Activated CD4-positive, alpha-beta T cell treated with anti-CD3 and anti-CD28 coated beads, Interleukin-2, amount 10 ng/mL, durations not matched to agents 7 days and 5 days (primary cell): ENCODE measurements at places on chromosomes 5 and 9.

DNA sequence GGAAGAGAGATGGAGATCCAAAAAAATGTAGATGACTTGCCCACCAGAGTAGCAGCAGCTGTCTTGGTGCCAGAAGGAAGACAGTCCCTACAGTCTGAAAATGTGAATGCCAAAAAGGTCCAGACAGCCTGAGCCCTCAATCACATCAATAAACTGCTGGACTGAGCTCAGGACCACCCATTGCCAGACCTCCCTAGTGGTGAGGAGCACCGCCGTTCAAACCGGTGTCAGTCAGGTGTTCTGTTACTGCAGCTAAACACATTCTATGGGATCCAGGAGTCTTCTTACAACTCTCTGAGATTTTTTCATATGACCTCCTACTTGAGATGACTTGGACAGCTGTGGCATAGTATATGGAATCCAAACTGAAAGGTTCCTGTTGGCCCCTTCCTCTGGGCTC is 32.0 kb upstream of the OTP start:
- no peak for DNase-seq

- no peak for DNase-seq
Observed at GRCh38 chr9:70293214-70293613, 34.4 kb downstream of the SMC5 start.

DNA sequence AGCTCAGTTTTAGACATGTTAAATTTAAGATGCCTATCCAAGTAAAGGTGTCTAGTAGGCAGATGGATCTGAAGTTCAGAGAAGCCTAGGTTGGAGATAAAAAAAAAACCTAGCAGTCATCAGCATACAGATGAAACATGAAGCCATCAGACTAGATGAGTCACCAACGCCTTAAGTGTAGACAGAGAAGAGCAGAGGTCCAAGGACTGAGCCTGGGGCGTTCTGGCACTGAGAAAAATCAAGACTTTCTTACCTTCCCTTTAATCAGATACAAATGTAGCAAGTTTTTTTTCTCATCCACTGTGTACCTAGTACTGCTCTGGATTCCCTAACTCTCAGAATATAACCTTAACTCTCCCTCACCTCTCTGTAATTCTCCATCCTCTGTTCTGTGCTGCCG is 97.3 kb downstream of the SIL1 start:
- DNase-seq = no peak

DNA sequence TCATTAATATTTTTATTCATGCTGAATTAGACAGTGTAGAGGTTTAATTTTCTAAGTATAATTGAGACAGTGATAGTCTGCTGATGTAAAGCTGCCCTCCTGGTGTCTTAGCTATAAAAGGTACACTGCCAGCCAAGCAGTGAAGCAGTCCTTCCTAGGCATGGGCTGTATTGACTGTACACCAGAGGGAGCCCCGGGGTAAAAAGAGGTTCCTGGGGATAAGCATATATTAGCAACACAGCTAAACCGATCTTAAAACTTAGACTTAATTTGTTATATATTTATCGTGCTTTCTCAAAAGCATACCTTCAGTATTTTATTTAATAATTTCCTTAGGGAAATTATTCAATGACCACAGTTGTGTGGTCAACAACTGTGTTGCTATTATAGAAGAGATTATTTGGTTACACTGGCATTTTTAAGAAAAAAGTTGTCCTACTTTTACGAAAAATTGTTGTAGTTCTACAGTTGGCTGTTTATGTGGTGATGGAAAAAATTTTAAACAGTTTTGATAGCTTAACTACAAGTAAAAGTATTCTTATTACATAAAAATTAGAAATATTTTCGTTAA is 68.8 kb downstream of the ELL2 start:
- DNase-seq = peak; percentile 45

DNA sequence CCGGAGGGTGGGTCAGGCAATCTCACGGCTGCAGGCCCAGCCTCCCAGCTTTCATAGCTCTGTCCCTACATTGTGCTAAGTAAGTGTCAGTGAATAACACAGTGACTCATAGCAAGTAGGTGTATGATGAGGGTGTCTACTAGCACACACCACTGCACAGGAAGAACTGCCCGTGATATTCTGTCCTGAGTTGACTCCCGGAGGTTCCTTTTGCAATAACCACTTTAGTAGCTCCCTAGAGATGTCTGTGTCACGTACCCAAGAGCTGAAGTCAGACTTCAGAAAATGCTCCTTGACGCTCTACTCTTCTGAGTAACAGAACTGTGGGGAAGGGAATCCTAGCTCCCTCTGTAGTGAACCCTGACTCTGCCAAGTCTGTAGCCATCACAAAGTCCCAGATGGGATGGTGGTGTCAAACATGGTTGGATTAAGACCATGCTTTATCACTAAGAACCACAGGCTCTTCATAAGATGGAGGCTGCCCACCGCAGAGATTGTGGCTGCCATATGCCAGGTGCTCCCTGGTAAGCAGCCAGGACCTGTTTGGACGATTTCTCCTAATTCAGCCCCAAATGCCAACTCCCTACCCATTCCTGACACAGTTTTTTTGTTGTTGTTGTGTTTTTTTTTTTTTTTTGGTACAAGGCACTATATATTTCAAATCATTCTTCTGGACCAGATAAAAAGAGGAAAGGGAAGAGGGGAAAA is 352.6 kb upstream of the PANK3 start:
- DNase-seq = no peak

- DNase-seq = no peak
Observed at GRCh38 chr5:139061274-139061673, 136.9 kb downstream of the SIL1 start.

GRCh38 chr5:57710126-57710525 is 227.5 kb upstream of the ACTBL2 start:
- no peak for DNase-seq

DNA sequence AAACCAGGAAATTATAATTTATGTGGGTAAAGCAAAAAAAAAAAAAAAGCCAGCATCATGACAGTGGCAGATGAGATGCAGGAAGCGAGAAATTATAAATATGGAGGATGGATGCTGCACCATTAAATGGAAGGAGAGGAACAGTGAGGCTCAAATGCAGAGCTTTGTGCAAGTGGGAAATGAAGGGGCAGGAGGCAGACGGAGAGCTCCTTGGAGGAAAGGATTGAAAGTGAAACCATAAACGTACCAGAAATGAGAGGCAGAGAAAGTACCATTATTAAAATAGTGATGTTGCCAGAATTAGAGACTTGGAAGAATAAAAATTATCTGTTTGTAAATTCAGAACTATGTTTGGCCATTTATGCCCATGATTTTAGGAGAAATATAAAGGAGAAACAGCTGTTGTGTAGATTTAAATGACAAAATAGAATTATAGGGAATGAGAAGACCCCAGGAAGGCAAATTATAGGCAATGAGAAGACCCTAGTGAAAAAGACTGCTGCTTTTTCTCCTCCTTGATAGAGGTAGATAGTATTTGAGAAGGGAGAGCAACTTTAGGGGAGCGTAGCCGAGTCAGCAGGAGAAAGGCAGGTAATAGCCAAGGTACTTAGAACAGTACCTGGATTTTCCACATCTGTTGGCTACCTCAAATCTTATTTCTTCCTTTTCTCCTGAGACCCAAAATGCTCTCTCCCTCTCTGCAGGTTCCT is 341.0 kb upstream of the CD180 start:
- DNase-seq = no peak
